Stimulated activated CD8-positive, alpha-beta memory T cell treated with anti-CD3 and anti-CD28 coated beads, Interleukin-4, amount 100 ng/mL, for 4 hours (primary cell): ENCODE measurements at places on chromosomes 13 and 19.
A peak's percentile ranks its signal among the peaks of the same experiment; 100 is the strongest.

DNA sequence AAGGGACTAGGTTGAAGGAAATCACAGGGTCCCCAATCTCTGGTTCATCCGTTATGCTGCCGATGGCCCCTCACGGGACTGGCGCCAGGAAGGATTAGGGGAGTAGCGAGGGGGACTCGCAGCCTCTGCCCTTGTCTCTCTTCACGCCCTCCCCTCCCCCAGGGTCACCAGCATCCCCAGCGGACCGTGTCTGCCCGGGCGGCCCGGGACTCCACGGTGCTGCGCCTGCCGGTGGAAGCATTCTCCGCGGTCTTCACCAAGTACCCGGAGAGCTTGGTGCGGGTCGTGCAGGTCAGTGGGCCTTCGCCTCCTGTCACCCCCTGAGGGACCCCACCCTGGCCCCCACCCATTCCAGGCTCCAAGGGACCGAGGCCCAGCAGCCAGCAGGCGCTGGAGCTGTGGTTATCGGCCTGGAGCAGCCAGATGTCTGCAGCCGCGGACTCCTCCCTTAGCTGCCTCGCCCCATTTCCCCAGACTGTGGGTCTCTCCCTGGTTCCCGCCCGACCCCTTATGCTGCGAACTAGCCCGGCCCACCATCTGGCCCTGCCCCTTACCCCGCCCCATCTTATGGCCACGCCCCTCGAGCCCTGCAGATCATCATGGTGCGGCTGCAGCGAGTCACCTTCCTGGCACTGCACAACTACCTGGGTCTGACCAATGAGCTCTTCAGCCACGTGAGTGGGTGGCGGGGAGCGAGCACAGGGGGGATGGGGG is 5.4 kb downstream of the PNPLA6 start:
- no peak for DNase-seq

DNA sequence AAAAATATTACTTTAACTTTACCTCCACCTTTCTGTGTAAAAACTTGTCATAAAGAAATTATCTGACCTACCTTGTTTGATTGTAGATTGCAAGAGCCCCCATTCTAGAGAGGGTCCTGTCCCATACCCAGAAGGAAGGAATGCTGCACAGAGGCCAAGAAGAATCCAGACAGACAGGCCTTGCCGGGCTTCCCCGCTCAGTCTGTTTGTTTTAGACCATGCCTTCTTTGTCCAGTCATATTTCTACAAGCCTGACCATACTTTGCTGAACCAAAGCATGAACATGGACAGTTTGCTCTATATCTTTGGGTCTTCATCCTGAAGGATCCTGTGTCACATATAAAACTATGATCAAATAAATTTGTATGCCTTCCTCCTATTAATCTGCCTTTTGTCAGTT is 95.8 kb upstream of the MYCBP2 start:
- DNase-seq, result no peak

- no peak for DNase-seq
These were observed 24.4 kb downstream of the B3GLCT start for GRCh38 chr13:31224174-31224669.

GRCh38 chr13:98372876-98373275 is 195.8 kb upstream of the RNF113B start:
- DNase-seq, result no peak

GRCh38 chr13:97798836-97799235 is 154.6 kb upstream of the IPO5 start:
- no peak for DNase-seq

DNA sequence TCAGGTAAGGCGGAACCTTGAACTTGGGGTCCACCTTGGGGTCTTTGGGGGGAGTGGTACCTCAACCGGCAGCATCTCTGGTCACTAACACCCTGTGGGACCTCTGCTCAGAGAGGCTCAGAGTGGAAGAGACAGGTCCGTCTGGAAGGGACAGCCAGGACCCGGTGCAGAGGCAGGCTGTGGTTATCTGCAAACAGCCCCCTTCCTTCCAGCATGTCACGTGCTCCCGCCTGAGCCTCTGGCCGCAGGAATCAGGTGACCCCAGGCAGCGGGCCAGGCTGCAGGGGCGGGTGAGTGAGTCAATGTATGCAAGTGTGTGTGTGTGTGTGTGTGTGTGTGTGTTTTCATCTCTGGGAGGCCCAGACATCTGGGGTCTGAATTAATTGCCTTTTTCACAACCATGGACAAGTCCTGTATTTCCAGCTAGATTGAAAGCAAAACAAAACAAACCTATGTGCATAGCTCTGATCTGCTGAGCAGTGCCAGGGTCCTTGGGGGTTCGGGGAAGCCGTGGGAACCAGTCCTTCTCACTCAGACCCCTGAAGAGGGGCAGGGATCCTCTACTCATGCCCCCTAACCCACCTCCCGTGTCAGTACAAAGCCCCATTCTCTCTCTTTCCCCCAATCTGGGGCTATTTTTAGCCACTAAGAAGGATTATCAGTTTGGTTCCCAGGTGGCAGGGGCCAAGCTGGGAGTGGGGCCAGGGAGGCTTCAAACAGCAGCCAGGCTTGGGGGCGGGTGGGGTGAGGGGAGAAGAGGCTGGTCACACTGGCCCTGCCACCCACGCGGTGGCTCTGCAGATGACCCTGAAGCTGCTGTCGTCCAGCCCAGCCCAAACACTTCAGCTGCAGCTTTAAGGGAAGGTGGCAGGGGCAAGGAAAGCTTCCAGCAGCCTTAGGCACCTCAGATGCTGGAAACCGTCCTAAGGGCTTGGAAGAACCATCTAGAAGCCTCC is 31.4 kb downstream of the CERS4 start:
- DNase-seq, result peak; percentile 46

GRCh38 chr19:34124828-34125227 is 47.5 kb upstream of the LSM14A start:
- DNase-seq, result no peak

DNA sequence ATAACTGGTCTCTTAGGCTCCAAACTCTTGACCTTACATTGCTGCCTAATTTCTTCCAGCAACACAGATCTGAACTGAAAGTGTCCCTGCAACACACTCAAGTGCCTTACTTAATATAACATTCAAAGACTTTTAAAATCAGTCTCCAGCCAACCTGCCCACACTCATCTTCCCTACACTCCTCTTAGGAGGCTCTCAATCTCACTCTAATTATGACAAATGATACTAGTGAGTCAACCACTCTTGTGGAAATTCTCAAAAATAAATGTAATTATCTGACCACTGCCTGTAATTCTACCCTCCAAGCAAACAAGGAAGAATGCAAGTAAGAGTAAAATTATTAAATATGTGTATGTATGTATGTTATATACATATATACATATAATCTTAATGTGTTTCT is 348.1 kb upstream of the MIR17HG start:
- DNase-seq, result no peak

GRCh38 chr13:33004511-33004910 is 11.7 kb upstream of the KL start:
- DNase-seq, result no peak

GRCh38 chr13:96816261-96816660 is 178.0 kb downstream of the OXGR1 start:
- no peak for DNase-seq

- no peak for DNase-seq
These were observed 520 bp upstream of the RDH13 start for GRCh38 chr19:55063492-55063843.

DNA sequence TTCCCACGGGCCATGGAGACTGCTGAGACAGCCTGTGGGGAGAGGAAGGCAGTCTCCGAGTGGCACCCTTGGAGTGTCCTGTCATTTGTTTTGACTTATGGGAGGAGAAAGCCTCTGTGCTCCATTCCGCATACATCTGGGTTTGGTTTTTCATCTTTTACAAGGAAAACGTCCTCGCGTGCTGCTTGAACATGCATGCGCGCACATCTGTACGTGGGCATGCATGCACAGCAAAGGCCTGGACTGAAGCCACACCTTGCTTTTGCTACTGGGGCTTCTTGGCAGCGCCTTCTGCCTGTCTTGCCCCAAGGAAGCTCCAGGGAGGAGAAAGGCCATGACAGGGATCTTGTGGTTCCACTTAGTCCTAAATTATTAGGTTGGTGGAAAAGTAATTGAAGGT is 44.0 kb downstream of the SUGP2 start:
- no peak for DNase-seq

DNA sequence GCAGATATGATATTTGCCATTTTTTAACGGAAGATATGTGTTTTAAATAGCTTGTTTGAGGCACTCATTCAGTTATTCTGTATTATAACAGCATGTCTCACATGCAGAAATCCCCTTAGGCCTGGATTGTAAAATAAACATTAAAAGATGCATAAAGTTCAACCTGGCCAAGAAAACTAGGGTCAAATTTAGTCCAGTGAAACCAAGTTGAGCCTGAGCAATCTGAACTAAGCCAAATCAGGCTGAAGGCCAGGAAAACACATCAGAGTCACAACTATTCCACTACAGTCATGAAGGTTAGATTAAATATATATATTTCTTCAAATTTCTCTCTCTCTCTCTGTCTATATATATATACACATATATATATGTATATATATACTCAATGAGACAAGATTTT is 504.8 kb downstream of the SLITRK1 start:
- no peak for DNase-seq

GRCh38 chr13:93388701-93389100 is 162.1 kb downstream of the GPC6 start:
- no peak for DNase-seq

- no peak for DNase-seq
These were observed 678 bp downstream of the ISOC2 start for GRCh38 chr19:55460670-55461258.

DNA sequence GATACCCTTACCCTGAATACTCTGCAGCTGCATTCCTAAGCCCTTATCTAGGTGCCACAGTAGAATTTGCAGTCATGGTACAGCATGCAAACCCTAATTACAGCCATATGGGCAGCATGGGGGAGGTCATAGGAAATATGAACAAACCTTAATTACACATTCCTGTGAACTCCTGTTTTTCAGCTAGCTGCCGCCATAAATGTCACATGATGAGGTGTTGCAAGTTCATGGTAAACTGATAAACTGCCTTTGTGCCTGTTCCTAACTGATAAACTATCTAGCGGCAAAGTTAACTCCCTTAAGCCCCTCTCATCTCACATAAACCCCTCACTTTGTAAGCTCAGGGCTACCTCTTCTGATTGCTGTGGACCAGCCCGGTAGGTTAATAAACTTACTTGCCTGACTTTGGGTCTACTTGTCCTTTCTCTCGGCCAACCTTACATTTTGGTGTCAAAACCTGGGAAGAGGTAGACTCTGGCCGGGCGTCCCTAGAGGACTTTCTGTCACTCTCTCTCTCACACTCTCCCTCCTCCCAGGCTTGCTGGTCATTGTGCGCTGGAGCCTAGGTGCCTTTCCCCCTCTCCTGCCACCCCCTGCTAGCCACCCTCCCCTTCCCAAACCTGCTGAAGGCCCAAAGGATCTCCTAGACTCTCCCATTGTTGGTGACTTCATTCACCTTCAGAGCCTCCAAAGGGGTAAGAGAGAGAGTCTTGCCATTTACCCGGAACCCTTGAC is 43.3 kb downstream of the ZNF93 start:
- no peak for DNase-seq

GRCh38 chr13:46491641-46492040 is 61.3 kb upstream of the LRCH1 start:
- no peak for DNase-seq

GRCh38 chr19:28619816-28620429 is 593.0 kb downstream of the UQCRFS1 start:
- DNase-seq, result no peak

DNA sequence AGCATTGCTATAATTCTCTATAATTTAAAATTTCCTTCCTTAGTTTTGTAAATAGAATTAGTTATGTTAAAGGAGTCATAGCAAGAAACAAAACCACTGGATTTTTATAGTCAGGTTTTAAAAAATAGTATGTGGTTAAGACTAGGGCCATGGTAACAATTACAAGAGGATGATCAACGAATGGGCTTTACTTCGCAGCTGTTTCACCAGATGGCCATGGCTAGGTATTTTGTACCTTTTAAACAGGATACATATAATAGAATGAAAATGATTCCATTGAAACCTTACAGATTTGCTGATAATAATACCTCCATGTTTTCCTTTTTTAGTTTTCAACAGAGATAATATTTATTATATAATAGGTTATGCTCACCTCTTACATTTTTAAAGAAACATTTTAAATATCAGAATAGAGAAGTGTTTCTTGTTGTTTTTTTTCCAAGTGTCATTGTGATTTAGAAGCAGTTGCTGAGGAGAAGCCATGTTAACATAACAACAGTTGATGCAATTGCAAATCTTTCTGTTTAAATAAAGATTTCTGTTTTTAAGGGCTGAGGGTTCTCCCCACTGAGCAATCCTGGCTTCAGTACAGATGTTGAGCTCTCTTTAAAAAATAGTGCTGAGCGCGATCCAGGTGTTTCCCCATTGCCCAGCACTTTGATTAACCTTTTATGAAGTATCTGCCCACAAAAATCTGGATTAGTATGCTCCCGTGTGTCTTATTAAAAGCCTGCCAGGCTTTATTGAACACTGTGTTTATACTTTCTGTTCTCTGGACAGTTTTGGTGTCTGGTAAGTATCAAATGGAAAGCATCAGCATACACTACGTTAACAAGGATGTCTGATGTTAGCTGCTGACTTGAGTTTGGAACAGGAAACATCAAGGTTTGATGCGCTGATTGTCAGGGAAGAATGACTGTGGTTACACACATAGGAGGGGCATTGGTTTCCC is 205.3 kb downstream of the HS6ST3 start:
- no peak for DNase-seq

GRCh38 chr19:3120611-3121276 is 15.1 kb upstream of the GNA15 start:
- no peak for DNase-seq

DNA sequence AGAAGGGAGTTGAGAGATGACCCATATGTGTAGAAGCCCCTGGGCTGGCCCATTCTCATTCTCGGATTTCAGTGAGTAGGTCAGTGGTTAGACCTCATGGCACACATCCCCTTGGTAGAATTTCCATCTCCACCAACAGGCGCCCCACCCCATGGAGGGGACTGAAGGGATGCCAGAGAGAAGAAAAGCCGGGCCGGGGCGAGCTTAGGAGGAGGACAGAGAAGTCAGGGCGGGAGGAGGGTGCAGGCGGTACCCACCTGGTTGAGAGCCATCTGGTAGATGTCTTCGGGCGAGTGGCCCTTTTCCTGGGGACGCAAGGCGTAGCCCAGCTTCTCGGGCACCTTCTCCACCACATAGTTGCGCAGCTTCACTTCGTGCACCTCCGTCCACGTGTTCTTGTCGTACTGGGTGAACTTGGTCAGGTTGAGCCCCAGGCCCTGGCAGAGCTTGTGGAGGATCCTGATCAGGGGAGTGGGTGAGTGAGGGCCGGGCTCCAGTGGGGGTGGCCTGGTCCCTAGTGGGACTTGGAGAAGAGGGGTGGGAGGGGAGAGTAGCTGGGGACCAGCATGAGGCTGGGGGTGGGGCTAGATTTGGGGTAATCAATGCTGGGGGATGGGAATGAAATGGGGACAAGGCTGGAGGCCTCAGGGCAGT is 2.5 kb downstream of the IL4I1 start:
- DNase-seq, result no peak
